ENCODE measurements at places on chromosomes 7 and 10.
A peak's percentile ranks its signal among the peaks of the same experiment; 100 is the strongest.

DNA sequence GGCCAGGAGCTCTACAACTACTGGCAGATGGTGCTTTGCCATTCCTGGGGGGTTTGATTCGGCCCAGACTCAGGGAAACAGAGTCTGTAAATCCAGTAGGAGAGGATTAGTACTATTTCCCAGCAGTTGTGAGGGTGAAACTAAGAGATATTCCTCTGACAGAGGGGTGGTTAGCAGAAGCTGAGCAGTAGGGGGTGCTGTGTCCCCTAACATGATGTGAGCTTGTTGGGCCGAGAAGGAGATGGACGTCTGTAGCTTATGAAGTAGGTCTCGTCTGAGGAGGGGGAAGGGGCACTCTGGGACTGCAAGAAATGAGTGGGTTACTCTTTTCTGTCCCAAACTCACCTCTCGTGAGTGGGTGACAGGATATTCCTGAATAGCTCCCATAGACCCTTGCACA lies 179.2 kb upstream of the MBL2 start:
- peak; percentile 2 for DNase-seq

DNA sequence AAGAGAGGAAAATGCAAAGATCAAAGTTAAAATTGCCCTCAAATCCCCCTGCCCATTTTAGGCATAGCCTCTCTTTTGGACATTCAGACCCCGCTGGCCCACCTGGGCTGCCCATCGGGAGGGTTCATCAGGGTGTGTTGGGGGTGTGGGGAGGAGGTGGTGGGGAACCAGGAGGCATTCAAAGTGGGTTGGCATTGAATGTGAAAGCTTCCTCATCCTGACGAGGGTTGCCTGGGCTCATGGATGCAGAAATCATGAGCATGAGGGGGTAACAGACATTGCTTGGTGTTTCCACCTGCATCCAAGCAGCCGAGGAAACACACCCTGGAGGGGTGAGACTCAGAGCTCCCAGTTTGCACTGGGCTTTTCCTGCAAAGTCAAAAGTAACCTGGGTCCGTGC lies 20.6 kb downstream of the BTBD16 start:
- no peak for DNase-seq

GRCh38 chr10:9219860-9220259 lies 1165.4 kb downstream of the GATA3 start:
- DNase-seq: no peak

- no peak for DNase-seq
Observed at GRCh38 chr7:139752604-139753003, 25.2 kb downstream of the HIPK2 start.

GRCh38 chr10:44416021-44416771 lies 31.3 kb upstream of the CXCL12 start:
- DNase-seq: no peak

GRCh38 chr10:126052171-126052570 lies 155.8 kb downstream of the FANK1 start:
- no peak for DNase-seq

Measured in AG04450 (cell line).